ENCODE measurements at places on chromosomes 3 and 15.

DNA sequence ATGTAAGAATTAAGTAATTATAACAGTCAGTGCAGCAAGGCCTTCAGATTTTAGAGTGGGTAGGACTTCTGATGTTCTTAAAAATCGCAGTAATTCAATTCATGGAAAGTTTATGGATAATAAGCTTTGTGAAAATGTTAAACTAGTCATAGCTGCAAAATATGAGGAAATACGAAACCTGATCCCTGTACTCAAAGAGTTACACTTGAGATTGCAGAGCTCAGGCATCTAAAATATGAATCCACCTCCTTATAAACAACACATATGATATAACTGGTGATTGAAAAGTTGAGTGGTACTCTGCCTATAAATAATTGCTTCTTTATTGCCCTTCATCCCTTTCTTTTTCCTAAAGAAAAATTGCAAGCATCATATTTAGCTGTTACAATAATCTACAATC, 473.3 kb downstream of the OTOL1 start:
- no peak for DNase-seq

GRCh38 chr3:72336821-72337479, 511.3 kb downstream of the SHQ1 start:
- DNase-seq = no peak

GRCh38 chr15:58793862-58794261, 22.8 kb downstream of the MINDY2 start:
- DNase-seq = no peak

DNA sequence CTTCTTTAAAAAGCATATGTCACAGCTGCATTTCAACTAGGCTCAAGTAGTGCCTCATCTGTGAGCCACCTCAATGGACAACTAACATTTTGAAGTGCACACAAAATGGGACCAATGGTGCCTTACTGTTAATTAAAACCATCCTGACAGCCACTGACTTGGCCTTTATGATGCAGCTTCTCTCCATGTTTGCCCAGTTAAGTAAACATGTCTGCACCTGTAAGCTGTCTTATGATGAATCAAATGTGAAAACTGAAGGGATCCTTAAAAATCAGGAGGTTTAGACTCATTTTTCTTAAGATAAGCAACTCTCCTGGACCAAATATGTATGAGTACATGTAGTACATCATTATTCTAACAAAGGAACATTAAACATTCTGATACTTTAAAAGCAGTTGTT, 861.6 kb downstream of the ROBO1 start:
- DNase-seq = no peak

All from stimulated activated CD4-positive, alpha-beta T cell treated with anti-CD3 and anti-CD28 coated beads, Interleukin-2, amount 100 ng/mL, for 4 hours (primary cell).